ENCODE measurements at places on chromosomes 13 and 19.

DNA sequence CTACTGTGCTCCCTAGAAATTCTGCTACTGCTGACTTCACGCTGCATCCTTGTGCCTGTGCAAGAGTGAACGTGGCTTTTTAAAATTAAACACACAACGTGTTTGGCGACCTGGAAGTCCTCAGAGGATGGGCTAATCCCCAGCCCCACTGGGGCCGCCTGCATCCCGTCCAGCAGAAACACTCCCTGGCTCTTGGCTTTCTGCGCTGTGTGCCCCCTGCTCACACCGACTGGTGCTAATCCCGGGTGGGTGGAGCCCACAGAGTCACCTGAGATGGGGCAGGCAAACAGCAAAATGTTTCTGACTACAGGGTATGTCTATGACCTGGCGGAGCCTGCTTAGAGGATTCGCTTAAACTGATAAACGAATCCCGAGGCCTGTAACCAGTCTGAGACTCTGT, 15.1 kb downstream of the CAPS start:
- no peak for DNase-seq

- no peak for DNase-seq
Measured at GRCh38 chr19:45075301-45076028, 813 bp downstream of the ZNF296 start.

- peak; percentile 74 for DNase-seq
Measured at GRCh38 chr19:7494416-7495098, 5.7 kb upstream of the PEX11G start.

DNA sequence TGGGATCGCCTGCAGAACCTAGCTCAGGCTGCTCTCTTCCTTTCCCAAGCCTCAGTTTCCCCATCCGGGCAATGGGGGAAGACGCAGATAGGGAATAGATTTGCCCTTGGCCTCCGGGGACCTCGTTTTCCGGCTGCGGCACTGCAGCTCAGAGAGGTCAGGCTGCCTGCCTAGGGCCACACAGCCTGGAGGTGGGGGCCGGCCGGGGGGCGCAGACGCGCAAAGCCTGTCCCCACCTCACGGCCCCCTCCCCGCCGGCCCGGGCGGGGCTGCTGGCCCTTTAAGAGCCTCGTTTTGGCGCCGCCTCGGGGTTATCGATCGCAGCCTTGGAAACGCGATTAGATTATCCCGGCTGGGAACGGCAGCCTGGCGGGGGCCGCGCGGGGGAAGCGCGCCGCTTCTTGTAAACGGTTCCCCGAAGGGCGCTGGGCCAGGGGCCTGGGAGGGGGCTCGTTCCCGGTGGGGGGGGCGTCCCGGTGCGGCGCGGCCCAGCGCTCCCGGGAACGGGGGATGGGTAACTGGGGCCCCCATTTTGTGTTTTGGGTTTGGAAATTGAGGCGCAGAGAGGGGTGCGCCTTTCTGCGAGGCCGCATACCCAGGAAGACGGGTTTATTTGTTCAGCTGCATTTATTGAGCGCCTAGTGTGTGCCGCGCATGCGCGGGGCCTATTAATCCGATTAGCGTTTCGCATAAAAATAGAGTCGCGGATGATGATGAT, 23.4 kb upstream of the TCF3 start:
- DNase-seq = no peak

- DNase-seq = no peak
Measured at GRCh38 chr13:75357576-75358289, 124.2 kb downstream of the TBC1D4 start.
